Smooth muscle cell of the umbilical artery (primary cell): ENCODE measurements at places on chromosomes 5 and 9. TPM values are rescaled to one million over a fixed set of nuclear protein-coding genes. Genes with fewer than 3 reads are reported as not detected.

Gene SPATA9
- total RNA-seq: 0.30 and 0.46 TPM in 2 replicates

Gene PLK2
- 300 and 543 TPM in 2 replicates for total RNA-seq

Gene PCDHGA6
- 3.2 and 4.2 TPM in 2 replicates for total RNA-seq

Gene PCDHB3
- total RNA-seq: 0.09 and 0.30 TPM in 2 replicates

Gene SH2D3C
- total RNA-seq: 0.18 and 0.30 TPM in 2 replicates

Gene NUDT2
- 14.3 and 39.2 TPM in 2 replicates for total RNA-seq

Gene CDH9
- 0.59 TPM in 1 of 2 replicates, not detected in the other for total RNA-seq

Gene SREK1
- 57.9 and 69.5 TPM in 2 replicates for total RNA-seq

Gene IFNB1
- 0.30 TPM in 1 of 2 replicates, not detected in the other for total RNA-seq

Gene C9orf153
- total RNA-seq: 0.30 and 1.1 TPM in 2 replicates

Gene MEGF10
- total RNA-seq: 0.14 TPM in 1 of 2 replicates, not detected in the other
